ENCODE measurements at places on chromosomes 1 and 21. TPM values are rescaled to one million over a fixed set of nuclear protein-coding genes. Genes with fewer than 3 reads are reported as not detected.

- H3K4me1 ChIP-seq: no peaks in the 10 kb centered on the region
- no peak for DNase-seq
- no peaks in the 10 kb centered on the region for H3K27me3 ChIP-seq
- H3K36me3 ChIP-seq: no peaks in the 10 kb centered on the region
- H3K27ac ChIP-seq: no peak overlapping the region
Measured at GRCh38 chr1:89900323-89900722, 79.5 kb downstream of the LRRC8D start.

- no peak overlapping the region for H3K4me3 ChIP-seq
- no peaks in the 10 kb centered on the region for H3K36me3 ChIP-seq
- H3K4me1 ChIP-seq: peaks cover 9% of the 10 kb centered on the region
- H3K27me3 ChIP-seq: no peaks in the 10 kb centered on the region
Measured at GRCh38 chr1:59125676-59126320, 171.1 kb upstream of the FGGY start.

DNA sequence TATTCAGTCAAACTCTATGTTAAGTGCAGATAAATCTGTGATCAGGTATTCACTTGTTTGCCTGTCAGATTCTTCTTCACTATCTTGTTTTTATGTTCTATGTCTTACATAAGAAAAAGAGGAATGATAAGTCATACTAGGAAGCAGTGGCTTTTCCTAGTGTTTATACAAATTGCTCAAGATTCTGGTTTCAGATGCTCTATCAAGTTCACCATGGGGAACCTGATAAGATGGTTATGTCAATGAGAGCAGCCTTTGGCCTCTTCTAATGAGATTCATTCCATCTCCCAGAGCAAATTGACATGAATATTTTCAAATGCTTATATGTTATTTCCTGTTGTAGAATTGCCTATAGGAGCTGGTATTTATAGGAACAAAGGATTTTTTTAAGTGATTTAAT, 218.8 kb upstream of the TMPRSS15 start:
- H3K4me3 ChIP-seq: no peak overlapping the region
- DNase-seq: no peak
- H3K36me3 ChIP-seq: no peaks in the 10 kb centered on the region
- no peaks in the 10 kb centered on the region for H3K27me3 ChIP-seq

DNA sequence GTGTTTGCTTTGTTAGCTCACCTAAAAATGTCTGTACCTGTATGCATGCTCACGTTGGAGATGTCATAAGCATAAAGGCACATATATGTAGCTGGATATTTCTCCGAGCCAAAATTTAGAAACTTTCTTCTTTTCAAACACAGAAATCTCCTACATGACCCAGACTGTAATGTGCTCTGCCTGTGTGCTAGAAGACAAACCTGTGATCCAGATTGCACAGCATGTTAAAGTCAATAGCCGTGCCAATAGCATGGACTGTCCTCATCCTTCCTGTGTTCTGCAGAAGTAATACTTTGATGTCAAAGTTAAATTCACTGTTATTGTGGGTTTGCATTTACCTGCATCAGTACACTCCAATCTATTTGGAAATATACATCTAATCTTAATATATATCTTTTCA, 346.2 kb upstream of the ZRANB2 start:
- no peak overlapping the region for H3K27ac ChIP-seq
- H3K27me3 ChIP-seq: no peaks in the 10 kb centered on the region
- no peak overlapping the region for H3K4me3 ChIP-seq
- no peaks in the 10 kb centered on the region for H3K4me1 ChIP-seq

DNA sequence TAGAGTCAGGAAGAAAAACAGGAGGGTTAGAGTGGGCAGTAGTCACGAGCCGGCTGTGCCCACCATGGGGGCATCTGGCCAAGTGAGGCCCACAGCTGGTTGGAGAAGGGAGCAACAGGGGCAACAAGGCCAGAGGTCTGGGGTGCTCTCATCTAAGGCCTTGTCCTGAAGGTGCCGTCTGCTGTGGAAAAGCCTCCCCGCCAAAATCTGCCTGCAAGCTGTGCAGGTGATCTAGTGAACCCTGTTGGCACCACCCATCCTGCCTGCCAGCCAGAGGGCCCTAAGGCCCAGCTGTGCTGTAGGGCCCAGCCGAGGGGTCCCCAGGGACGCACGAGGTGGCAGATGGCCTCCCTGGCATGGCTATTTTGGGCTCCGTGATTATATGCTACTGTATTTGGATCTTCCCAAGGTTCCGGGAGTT, 51.3 kb downstream of the LGR6 start:
- H3K27me3 ChIP-seq: no peaks in the 10 kb centered on the region
- H3K4me1 ChIP-seq: no peaks in the 10 kb centered on the region
- no peak overlapping the region for H3K4me3 ChIP-seq
- DNase-seq: no peak

DNA sequence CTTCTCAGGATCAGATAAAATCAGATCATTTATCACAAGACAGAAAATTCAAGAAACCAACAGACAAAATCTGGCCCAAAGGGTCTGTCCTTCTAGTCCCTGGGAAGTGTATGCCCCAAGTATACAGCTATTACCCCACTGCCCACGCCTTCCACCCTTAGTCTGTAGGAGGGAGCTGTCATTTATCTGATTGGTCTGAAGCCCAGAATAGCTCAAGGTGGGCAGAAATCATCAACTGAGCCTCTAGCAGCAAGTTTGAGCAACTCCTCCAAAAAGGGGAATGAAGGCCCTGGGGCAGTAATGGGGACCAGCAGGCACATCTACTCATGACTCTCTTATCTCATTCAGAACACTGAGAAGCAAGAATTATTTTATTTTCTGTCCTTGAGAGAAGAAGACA, 126.9 kb downstream of the MATN1 start:
- H3K27me3 ChIP-seq: peaks cover 17% of the 10 kb centered on the region
- H3K4me1 ChIP-seq: no peaks in the 10 kb centered on the region
- no peak overlapping the region for H3K4me3 ChIP-seq
- no peak for DNase-seq

GRCh38 chr1:94304553-94304952, 67.2 kb upstream of the ARHGAP29 start:
- no peak for DNase-seq
- no peak overlapping the region for H3K4me3 ChIP-seq
- no peak overlapping the region for H3K27ac ChIP-seq
- H3K36me3 ChIP-seq: no peaks in the 10 kb centered on the region

The LCE5A gene
- total RNA-seq: not detected

The ZBTB8A gene
- 0.05 TPM for total RNA-seq

The SNAPIN gene
- 26.6 TPM for total RNA-seq

The DIO1 gene
- total RNA-seq: not detected

The AIRE gene
- total RNA-seq: 0.47 TPM

The SDF4 gene
- 101 TPM for total RNA-seq

The OR2T6 gene
- total RNA-seq: not detected

Measured in T-cell (primary cell).